Suppressor macrophage treated with lipopolysaccharide for 1 hour (primary cell): ENCODE measurements at places on chromosomes 16 and 17.

DNA sequence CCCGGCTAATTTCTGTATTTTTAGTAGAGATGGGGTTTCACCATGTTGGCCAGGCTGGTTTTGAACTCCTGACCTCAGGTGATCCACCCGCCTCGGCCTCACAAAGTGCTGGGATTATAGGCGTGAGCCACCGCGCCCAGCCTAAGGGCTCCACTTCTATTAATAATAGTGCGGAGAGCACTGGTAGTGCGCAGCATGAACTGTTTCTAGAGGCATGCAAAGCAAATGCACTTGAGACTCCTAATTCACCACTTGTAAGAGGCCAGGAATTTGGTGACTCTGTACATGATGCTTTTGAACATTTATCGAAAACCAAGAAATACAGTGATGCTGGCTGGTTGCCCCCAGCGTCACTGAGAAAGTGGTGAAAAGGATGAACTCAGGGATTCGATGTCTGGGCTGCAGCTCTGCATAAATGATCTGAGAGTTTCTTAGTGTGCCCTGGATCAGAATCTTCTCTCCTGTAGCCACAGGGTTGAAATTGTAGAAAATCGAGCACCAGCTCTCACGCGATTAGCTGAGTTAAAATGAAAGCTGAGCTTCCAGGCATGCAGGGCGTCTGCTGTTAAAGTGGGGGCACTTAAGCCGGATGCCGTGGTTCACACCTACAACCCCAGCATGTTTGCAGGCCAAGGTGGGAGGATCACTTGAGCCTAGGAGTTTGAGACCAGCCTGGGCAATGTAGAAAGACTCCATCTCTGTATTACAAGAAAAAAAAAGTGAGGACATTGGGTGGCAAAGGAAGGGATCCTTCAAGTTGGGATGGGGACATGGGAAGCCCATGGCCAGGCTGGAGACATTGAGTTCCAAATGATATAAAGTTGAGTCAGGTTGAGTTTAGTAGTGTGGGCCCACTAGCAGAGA, 4.8 kb downstream of the RNF213 start:
- no peak for DNase-seq

- peak; percentile 30 for DNase-seq
These were observed 901 bp upstream of the HEATR6 start for GRCh38 chr17:60079401-60080243.

- DNase-seq = no peak
These were observed 34.0 kb downstream of the RNF213 start for GRCh38 chr17:80294653-80295052.

GRCh38 chr17:40854175-40854814, 12.7 kb downstream of the KRT12 start:
- DNase-seq = peak; percentile 87

GRCh38 chr17:34827008-34827407, 134.3 kb downstream of the CCT6B start:
- DNase-seq = no peak

DNA sequence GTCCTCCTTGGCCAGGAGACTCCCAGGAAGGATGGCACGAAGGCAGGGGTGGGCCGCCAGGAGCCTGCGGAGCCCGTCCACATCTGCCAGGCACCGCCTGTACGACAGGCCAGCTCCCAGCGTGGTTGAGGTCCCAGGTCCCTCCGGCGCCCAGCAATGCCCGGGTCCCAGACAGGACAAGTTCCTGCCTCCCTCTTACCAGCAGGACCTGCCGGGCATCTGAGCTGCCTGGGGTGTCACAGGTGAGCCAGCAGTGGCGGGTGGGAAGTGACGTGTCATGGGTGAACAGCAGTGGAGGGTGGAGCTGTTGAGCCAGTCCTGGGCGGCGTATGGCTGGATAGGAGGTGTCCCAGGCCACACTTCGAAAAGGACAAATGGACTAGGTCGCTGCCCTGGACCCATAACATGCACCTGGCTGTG, 15.7 kb upstream of the BAHCC1 start:
- no peak for DNase-seq

DNA sequence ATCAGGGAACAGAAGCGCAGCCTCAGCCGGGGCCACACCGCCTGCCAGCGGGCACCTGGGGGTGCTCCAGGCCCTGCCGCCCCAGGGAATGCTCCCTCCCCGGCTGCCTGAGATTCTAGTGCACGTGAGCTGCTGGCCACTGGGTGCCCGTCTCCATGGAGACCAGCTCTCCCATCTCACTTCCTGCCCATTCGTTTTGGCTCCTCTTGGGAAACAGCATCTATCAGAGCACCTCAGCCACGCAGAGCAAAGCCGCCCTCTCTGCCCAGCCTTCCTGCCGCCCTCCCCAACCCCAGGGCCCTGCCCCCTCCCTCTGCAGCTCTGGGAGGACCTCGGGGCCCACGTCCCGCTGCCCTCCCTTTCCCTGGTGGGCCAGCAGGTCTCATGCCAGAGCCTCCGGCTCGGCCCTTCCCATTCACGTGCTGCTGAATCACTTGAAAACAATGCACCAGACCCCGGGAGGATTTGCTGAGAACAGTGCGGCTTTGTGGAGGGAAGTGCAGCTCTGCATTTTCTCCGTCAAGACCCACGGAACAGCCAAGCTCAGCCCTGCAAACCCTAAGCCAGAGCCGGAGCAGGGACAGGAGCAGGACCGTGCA, 19.4 kb downstream of the CEP295NL start:
- DNase-seq = peak; percentile 83

DNA sequence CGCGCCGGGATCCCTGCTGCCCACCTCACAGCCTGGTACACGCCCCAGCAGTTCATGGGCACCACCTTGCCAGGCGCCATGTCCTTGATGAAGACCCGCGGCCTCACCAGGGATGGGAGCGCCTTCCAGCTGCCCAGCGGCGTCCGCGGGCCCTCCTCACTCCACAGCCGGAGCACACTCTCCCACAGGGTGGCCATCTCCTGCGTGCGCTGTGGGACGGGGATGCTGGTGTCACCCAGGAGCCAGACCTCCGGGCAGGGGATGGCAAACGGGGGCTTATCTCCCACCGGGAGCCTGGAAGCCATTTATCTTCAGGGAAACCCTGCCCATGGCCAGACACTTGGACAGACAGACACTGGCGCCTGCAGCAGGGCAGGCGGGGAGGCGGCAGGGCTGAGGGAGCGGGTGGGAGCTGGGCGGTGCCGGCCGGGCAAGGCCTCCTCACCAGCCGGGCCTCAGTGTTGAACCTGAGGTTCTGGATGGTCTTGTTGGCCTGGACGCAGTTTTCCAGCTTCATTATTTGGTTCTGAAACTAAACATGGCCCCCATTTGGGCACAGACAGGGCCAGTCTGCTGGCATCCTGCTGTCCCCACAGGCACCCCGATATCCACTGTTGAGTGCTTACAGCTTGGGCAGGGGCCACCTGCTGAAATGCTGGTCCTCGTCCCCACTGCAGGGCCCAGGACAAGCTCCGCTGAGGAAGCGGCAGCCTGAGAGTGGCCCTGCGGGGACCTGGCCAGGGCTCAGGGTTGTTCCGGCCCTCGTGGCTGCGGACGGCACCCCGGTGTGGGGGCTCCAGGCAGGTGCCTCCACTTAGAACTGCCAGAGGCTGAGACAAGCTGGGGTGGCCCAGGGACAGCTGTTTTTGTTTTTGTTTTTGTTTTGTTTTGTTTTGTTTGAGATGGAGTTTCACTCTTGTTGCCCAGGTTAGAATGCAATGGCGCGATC, 4.0 kb downstream of the PERCC1 start:
- DNase-seq = no peak

DNA sequence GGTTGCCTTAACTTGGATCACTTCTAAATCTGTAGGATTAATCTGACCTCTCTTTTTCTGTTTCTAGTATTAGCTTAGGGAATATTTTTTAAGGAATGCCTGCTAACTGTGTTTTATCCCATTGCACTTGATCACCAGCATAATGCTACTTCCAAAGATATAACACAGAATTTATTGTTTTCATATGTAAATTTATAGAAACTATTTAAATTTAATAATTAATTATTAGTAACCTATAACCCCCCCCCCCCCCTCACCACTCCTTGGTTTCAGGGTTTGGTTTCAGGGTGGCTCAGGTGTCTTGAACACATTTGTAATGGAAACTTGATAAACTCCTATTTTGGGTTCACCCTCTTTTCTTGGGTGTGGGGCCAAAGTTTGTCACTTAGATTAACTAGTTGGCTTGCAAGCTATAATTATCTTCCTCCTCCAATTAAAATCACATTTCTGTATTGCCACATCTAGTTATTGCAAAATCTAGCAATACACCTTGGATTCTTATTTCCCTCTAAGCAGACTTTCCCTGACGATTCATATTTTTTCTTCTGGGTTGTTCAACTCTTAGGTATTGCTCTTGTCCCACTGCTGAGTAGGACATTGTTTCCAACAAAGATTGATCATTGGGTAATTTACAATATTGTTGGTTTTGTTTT, 18.3 kb downstream of the KRT12 start:
- no peak for DNase-seq

GRCh38 chr17:18156171-18156975, 27.3 kb upstream of the ALKBH5 start:
- peak; percentile 22 for DNase-seq

DNA sequence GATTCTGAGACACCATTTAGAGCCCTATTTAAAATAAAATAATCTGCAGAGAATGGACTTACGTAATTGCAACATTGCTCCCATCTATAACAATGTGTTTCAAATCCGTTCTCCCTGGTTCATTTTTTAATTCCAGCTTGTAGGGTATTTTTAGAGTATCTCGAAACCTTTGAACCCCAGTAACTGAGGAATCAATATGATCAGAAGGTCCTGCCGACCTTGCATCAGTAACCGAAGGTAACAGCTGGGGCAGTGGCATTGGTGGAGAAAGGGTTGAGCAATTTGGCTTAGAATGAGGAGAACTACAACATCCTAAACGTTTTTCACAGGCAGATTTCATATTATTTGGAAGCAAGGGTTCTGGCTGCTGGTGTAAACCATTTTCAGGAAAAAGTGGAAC, 49.3 kb downstream of the N4BP1 start:
- DNase-seq = no peak

DNA sequence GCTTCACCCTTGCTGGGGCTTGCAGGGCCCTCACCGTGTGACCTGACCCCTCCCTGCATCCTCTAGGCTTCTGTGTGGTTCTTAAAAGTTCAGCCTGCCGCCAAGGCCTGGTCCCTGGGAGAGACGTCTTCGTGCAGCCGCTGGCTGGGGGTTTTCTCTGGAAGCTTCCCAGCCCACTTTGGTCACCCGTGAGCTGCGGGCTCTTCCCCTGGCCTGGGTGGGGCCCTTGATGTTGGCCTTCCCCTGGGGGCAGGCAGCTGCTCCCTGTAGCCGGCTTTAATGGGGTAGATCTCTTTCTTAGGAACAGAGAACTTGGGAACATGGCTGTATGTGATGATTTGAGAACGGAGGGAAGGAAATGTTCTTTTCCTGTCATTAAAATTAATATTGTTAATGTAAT, 32.7 kb downstream of the ZNF750 start:
- DNase-seq = no peak

DNA sequence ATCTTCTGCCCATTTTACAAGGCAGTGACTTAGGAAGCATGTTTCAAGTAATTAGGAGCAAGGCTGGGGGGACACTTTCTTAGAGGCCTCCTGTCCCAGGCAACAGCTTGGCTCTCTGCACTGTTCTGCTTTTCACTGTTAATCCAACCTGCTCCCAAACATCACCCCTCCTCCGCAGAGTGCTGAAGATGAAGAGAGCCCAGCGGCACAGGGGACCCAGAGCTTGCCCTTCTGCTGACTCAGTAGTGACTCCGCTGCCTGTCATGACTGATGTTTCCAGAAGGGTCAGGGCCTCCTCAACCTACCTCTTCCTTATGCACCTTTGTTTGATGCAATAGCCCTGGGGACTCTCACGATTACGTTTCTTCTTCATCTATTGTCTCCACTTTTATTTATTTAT, 38.9 kb upstream of the NDRG4 start:
- DNase-seq = no peak

DNA sequence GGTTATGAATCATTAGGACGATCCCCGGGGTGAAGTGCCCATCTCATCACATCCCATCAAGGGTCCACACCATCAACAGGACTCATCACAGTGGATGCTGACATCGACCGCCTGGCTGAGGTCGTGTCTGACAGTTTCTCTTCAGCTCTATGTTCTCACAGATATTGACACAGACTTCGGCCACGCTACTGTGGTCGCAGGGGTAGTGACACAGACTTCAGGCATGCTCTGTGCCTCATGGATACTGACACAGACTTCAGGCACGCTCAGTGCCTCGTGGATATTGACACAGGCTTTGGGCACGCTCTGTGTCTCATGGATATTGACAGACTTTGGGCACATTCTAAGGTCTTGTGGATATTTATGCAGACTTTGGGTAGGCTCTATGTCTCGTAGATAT, 50.1 kb downstream of the KLHDC4 start:
- no peak for DNase-seq

GRCh38 chr17:15502369-15503112, 35.1 kb upstream of the CDRT4 start:
- peak; percentile 95 for DNase-seq

GRCh38 chr17:80873307-80873951, 118.2 kb upstream of the CHMP6 start:
- DNase-seq = peak; percentile 90

- peak; percentile 42 for DNase-seq
These were observed 23.6 kb downstream of the CFAP20 start for GRCh38 chr16:58105631-58106030.

- no peak for DNase-seq
These were observed 12.5 kb downstream of the SREBF1 start for GRCh38 chr17:17824119-17824782.

DNA sequence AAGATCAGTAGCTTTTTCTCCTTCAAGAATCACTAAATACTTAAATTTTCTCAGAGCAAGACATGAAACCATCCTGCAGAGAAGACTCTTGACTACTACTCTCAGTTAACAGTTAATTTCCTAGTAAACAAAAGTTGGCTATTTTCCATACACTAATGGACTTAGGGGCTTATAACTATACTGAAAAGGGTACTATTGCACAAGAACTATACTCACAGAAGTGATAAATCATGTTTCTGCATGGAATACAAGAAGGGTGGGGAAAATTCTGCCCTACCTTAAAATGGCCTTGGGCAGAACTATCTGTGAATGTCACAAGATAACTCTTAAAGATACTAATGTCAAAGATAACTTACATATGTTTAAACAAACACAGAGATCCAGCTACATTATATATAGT, 12.5 kb downstream of the ZNF652 start:
- DNase-seq = no peak

GRCh38 chr17:80952291-80952690, 39.4 kb upstream of the CHMP6 start:
- no peak for DNase-seq
